ENCODE measurements at places on chromosomes 13 and 19.

GRCh38 chr13:49836516-49836915, 44.0 kb upstream of the KPNA3 start:
- no peak for DNase-seq

- DNase-seq: no peak
Measured at GRCh38 chr13:71867131-71867814, at the start of gene DACH1. TSS of gene DACH1 (minus strand) at chr13:71867204.

DNA sequence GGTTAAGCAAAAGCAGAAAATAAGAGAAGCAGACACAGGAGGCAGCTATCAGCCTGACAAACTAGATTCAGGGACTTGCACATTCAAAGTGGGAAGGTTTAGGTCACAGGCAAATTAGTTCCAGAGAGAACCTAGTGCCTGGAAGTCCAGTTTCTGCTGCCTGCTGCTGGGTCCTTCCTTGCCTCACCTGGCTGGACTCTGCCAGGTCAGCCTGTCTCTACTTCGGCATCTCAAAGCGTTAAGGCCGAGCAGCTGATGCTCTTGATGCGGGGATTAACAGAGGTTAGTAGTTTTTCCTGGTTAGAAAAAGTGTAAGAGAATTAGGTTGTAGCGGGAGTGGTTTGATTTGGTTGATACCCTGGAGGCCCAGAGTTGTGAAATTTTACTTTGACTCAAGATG, 52.0 kb downstream of the KLF5 start:
- DNase-seq: no peak

DNA sequence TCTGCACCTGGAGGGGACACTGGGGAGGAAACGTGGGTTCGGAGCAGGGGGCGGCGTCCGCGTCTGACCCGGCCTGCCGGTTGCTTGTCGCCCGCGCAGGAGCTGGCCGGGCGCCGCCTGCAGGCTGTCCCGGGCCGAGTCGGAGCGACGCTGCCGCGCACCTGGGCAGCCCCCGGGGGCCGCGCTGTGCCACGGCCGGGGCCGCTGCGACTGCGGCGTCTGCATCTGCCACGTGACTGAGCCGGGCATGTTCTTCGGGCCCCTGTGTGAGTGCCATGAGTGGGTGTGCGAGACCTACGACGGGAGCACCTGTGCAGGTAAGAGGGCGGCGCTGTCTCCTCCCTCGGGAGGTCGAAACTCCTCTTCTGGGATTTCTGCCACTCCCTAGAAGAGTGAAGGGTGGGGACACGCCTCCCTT, 1.3 kb downstream of the ITGBL1 start:
- DNase-seq: no peak

DNA sequence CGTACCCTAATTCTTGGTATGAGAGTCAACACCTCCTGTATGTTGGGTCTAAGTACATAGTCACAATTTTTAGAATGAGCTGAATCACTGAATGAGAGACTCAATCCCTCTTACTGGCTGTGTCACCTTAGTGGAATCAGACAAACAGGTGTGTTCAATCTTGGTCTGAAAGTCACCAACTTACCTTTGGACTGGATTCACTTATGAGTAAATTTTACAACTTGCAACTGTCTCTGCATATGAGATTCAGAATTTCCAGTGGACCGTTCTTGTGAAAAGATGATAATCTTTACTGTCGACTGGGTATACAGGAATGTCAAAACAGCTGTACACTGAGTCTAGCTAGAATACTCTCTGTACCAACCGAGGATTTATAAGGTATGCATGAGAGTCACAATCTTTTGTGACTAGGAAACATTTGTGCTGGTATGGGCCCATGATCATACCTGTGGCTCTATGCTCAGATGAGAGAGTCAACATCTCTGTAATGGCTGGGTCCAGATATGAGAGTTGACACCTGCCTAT, 5.9 kb upstream of the ZNF91 start:
- DNase-seq: no peak

DNA sequence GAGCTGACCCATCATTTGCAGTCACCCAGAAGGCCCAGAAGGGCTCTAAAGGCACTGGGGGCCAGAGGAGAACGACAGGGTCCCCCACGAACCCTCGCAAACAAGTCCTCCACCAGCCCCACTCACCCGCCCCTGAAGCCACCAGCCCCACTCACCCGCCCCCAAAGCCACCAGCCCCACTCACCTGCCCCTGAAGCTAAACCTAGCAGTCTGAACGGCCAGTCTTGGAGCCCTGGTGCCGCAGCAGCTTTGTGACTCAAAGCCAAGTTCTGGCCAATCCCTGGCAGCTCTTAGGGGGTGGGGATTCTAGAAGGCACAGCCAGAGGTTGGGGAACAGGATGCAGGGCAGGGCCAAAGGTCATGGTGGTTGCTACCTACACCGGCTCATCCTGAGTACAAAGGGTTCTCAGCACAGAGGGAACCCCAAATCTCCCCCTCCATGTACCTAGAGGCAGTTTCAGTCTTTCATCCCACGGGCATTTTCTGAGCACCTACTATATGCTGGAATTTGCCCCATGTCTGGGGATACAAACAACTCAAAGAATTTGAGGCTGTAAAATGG, at the start of gene IQCN:
TSS of gene IQCN (minus strand) at position 234 of the 562 bp plus-strand sequence. CDS start 4,974 bp downstream, outside the sequence.
- DNase-seq: no peak

DNA sequence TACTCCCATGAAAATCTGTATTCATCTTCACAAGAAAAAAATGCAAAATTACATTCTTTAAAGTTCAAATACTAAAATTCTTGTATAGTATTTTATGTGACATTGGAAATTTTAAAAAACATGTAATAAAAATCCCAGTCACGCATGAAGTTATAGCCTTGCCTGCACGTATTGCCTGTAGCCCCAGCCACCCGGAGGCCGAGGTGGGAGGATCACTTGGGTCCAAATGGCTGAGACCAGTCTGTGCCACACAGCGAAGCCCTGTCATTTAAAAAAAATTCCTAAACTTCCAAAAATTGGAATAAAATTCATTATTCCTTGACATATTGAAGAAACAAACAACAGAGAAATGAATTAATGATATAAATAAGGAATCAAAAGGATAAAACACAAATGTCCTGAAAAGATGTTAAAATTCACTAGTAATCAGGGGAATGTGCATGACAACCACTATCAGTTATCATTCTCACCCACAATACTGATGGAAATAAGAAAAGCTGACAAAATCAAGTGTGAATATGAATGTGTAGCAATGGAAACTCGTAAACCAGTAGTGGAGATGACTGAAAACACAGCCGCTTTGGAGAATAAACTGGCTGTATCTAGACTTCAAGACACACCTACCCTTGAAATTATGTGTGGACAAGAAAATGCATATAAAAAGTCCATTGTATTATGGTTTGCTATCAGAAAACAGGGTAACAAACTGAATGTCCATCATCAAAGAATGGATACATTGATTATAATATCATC, 7.5 kb downstream of the CARD8 start:
- no peak for DNase-seq

- no peak for DNase-seq
Measured at GRCh38 chr13:73417012-73417615, 358.3 kb downstream of the KLF5 start.

- DNase-seq: no peak
Measured at GRCh38 chr13:73466561-73466960, 407.8 kb downstream of the KLF5 start.

DNA sequence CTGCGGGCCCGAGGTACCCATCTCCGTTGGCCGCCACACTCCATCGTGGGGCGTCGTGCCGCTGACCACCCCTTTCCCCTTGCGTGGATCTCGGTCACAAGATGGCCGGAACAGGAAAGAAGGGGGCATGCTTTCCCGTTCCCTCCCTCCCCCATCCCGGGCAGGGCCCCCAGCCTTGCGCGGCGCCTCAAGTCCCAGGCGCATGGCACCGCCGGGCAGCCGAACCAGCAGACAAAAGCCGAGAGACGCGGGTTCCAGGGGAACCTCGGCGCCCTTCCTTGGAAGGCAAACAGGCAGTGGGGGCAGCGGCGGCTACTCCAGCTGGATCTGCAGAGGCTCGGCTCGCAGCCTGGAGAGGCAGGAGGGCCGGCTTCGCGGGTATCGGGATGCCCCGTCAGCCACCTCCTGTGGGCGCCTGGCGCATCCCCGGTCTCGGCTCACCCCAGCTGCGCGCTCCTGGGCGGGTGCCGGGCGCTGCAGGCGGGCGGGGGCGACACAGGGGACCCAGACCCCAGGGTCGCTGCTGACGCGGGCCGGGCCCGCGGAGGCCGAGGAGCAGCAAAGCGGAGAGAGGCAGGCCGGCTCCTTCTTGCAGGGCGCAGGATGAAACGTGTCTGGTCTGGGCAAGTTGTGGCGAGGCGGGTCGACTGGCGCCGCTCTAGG, 439 bp downstream of the DZIP1 start:
- no peak for DNase-seq

- no peak for DNase-seq
Measured at GRCh38 chr13:98478189-98479129, 98.4 kb downstream of the STK24 start.

DNA sequence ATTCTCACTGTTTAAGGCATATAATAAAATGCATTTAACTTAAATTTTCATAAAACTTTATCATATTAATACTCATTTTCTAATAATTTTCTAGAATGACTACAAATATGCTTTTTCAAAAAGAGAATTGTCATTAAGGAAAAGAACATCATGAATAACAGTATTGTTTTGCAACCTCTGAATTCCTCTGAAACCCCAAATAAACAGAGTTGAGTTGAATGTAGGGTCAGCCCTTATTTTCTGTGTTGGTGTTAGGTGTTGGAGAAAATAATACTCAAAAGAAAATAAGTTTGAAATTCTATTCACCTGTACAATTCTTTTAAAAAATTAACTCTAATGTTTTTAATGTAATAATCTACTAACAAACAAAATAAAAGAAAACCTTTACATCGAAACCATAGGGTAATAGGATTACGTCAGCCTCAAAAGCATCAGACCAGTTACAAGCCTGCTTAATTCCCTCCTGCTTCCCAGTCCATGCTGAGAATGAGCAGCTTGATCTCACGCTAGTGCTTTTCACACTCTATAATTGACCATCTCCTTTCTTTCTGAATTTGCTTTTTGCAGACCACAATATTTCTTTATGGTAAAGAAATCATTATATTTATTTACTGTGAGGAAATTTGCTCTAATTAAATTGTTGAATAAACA, 160.9 kb downstream of the PCDH9 start:
- no peak for DNase-seq

DNA sequence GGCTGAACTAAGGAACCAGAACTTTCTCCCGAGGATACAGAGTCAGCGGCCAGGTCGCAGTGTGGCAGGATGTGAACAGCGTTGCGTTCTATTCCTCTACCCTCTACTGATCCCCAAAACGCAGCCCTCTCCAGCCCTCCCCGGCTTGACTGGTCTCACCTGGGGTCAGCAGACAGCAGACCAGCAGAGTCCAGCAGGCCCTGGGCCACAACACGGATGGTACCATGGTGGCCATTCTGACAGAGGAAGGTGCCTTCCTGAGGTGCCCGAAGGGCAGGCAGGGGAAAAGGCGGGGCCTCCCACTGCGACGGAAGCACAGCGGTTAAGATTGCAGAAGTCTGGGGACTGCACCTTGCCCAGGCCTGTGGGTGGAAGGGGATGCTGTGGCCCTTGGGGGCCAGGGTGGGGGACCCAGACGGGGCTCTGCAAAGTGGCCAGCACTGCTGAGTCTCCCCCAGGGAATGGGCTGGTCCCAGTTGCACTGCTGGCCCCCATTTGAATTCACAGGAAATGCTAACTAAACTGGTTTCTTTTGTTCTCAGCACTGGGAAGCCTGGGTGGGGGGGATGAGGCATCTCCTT, at the start of gene ICAM3:
TSS of gene ICAM3 (minus strand) at position 245 of the 581 bp plus-strand sequence. CDS start at position 235, 10 bp downstream.
- peak; percentile 40 for DNase-seq

DNA sequence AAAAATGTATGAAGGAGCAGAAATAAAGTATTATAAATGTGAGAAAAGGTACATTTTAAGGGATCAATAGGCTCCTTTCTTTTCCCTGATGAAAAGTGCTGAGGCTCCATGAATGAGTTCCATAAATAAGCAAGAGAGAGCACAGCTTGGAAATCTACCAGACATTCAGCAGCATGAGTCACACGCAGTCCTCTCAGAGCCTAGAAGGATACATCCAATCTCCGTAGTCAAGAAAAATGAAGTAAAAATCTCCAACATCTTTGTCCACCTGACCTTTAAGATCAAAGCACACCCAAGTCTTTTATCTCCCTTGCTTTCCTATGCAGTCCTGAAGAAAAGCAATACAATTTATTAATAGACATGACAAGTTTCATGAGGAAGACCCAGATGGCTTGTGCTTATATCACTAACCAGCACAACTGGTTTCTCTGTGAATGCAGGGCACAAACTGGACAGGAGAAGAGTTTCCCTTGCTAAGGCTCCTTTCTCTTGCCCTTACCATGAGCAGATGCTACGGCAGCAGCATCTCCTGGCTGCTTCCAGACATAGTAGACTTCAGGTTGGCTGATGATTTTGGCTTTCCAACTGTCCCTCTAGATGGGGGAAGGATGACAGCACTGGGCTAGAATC, 730.8 kb downstream of the EFNB2 start:
- no peak for DNase-seq

GRCh38 chr13:47408546-47409319, 511.9 kb upstream of the HTR2A start:
- DNase-seq: no peak

GRCh38 chr13:29527511-29527910, 68.0 kb downstream of the SLC7A1 start:
- DNase-seq: no peak

- DNase-seq: no peak
Measured at GRCh38 chr13:59367467-59367866, 796.3 kb downstream of the DIAPH3 start.

DNA sequence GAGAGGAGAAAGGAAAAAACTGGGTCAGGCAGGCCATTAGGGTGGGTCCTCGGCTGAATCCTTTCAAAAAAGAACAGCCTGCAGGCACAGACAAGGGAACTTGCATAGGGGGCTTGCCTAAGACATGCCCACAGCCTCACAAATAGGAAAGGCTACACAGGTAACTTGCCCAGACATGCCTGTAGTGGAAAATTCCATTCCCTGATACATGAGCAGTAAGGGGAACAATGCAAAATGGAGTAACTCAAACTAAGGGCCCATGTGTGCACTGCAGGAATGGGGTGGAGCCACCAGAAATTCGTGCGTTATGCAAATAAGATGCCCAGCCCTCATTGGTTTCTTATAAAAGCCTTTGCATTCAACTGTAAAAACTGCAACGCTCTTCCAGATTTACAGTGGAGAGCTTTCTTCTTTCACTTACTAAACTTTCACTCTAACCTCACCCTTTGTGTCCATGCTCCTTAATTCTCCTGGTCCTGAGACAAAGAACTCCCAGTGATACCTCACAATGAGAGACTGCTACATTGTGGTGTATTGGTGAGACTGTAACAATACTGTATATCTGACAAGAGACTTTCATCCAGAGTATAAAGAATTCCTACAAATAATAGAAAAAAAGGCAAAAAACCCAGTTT, 59.5 kb upstream of the SLITRK1 start:
- DNase-seq: no peak
